ENCODE measurements at places on chromosomes 3 and 15.

DNA sequence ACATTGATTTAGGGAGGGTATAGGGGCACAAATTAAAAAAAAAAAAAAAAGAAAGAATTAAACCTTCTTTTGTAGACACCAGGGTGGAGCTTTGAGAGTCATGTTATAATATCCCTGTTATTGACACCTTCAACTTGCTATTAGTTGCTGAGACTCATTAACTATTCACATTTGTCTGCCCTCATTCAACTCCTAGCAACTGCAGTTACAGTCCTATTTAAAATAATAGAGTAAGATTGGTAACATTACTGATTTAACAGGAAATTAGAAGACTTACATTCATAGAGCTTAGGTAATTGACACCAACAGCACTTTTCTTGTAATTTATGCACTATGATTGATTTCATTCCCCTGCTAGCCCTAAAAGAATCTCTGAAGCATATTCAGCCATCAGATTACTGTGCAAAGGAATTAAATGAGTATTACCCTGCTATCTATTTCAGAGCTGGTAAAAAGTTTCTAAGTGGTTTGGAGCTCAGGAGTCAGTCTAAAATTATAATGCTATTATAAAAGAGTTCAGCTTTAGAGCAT, 148.8 kb upstream of the TBL1XR1 start:
- no peak for DNase-seq

DNA sequence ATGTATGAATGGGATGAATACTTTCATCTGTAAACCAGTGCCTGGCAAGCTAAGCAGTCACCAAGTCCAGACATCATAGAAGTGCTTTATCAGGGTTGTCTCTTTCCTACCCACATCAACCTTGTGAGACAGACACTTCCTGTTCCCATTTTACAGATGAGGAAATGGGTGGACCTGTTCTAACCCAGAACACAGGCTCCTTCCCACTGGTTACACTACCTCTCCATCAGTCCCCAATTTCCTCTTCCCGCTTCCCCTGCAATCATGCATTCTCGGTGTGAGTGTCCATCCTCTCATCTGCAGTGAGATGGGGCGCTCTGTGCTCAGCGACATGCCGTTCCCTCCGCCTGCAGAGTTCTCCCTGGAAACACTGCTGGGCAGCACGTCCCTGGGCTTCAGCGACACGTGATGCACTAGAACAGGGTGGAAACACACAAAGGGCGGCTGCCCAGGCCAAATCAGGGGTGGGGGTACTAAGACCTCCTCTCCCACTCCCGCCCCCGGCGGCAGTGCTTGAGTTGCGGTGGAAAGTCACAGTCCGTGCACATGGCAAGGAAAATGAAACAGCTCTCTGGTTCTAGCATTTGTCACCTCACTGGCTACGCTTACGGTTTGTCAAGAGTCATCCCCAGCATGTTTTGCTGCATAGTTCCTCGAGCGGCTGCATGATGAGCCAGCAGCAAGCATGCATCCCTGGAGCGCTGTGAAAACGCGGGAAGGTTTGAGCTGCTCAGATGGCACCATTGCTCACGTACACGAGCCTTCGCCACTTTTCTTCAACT, 201.1 kb downstream of the ADAMTS17 start:
- DNase-seq = no peak

DNA sequence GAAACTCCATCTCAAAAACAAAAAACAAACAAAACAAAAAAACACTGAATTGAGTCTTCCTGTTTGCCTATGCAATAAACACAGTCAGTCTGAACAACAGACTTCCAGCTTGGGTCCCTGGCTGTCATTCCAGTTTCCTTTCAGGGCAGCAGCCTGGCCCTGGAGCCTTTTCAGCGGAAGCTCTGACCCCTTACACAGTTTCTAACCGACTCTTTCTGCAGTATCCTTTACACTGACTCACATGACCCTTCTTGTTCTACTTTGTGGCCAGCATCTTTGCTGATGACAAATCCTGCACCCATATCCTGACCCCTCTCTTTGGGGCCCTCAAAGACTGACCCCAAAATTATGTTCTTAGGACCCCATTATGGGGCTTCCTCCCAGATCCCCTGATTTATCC, 38.3 kb upstream of the INO80 start:
- DNase-seq = no peak

DNA sequence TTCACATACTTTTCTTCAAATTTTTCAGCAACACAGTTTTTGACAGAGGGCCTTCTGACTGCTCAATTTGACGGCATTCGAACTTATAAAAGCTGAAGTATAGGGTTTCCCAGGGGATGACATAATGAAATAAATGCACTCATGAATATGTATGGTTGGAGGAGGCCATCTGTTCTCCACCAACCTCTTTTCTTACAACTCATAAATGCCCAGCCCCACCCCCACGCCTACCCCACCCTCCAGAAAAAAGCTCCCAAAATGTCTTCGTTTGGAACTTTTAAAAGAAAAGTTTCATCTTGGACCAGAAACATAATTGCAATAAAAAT, 211.6 kb upstream of the LRRN1 start:
- DNase-seq = no peak

GRCh38 chr15:44325568-44325967, 37.0 kb downstream of the GOLM2 start:
- no peak for DNase-seq

DNA sequence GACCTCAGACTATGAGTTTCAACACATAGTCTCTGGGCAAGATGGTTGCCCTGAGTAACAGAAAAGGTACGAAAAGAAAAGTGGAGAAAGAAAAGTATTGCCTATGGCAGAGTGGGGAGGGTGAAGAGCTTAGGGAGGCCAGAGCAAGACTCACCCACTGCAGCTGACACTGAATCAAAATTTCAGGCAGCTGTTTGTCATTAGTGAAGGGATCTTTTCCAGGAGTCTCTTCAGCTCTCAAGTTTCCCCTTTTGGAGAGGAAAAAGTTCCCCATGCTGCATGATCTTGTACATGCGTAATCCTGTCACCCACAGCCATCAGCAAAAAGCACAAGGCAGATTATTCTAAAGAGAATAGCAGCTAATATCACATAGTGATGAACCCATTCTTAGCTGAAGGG, 616.9 kb upstream of the GBE1 start:
- no peak for DNase-seq

- no peak for DNase-seq
These were observed 107.0 kb downstream of the TOP2B start for GRCh38 chr3:25557694-25558093.

DNA sequence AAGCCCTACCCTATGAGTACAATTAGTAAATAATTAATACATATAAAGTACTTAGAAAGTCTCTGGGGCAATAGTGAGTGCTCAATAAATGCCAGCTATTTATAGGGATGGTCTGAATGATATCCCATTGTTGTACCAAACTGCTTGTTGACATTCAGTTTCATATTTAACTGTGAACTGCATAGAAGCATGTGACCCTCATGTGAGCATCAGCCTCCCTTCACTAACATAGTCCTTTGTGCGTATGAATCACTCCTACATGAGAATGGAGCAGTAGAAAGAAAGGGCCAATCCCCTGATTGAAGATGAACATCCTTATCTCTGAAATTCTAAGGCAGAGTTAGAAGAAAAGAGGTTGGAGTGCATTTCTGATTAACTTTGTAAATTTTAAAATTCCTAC, 68.7 kb upstream of the ATP10A start:
- peak; percentile 20 for DNase-seq

DNA sequence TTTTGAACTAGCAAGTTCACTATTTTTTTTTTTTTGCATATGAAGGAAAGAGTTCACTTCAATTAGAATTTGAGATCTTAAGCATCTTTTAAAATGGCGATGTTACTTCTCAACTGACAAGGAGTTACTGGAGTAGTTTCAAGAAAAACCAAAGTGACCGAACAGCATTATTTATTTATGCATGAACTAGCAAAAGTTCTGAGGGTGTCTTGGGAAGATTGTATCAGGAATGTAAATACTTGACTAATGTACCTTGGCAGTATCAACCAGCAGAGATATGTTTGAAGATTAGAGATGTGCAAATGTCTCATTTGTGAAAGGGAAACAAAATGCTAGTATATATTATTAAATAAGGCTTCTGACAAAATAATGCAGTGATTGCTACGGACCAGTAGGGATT, 203.9 kb downstream of the KBTBD8 start:
- no peak for DNase-seq

- DNase-seq = no peak
These were observed 43.5 kb upstream of the LRRC3B start for GRCh38 chr3:26579116-26579515.

All from IMR-90 (cell line).